GM12878 (cell line): ENCODE measurements at places on chromosomes 16 and 17. TPM values are rescaled to one million over a fixed set of nuclear protein-coding genes. Genes with fewer than 3 reads are reported as not detected.

The STAC2 gene
- polyA plus RNA-seq, result not detected in 2 replicates

The TBC1D28 gene
- not detected in 2 replicates for polyA plus RNA-seq

DNA sequence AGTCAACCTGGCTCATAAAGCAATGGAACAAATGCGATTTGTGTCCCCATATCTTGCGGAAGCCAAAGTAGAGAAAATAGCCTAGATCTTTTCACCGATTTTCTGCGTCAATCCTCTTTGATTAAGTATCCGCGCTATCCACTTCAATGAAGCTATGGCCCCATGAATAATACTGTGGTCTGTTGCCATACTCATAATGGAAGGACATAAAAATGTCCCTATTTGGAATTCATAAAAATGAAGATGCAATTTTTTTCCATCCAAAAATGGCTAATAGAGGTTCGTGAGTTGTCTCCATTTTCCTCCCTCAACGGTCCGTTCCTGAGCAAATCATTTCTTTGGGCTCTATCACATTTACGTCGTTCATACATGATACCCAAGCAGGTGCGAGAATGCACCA lies 25.4 kb upstream of the ADCY9 start:
- peaks cover 6% of the 10 kb centered on the region; the same call in 1 of the 2 replicates for H3K4me1 ChIP-seq
- no peak overlapping the region for H3K27ac ChIP-seq
- no peak for DNase-seq
- H3K27me3 ChIP-seq, result no peaks in the 10 kb centered on the region
- H3K36me3 ChIP-seq, result no peaks in the 10 kb centered on the region

DNA sequence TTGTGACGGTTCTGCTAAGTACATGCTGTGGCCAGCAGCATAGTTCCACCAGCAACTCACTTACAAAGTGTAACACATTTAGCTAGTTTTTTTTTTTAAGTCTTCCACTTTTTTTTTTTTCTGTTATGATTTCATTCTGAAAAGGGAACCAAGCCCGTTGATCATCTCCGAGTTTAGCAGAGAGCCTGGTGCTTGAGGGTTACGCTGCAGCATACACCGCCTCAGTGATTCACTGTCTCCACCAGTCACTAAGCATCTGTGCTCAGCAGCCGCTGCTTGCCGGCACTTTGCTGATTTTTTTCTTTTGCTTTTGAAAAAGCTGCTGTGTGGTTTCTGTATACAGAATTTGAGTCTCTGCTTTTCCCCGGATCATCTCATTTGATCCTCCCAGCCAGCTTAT lies 194.5 kb upstream of the CDH13 start:
- no peak overlapping the region for H3K27ac ChIP-seq
- no peaks in the 10 kb centered on the region for H3K27me3 ChIP-seq

DNA sequence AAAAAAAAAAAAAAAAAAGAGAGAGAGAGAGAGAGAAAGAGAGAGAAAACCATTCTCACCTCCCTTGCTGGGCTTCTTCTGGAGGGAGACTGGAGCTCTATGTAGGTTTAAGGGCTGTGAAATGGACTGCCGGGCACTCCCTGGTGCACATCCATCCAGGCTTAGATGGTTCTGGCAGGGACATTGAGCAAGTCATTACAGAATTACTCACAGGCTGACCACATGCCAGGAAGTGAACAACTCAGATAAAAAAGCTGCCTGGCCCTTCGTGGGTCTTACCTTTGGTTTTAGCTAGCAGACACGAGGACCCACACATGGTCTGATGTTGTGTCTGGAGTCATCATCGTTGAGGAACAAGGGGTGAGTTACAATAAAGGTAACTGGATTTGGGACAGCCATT lies 847.4 kb upstream of the EEF2KMT start:
- no peak overlapping the region for H3K27ac ChIP-seq
- no peaks in the 10 kb centered on the region for H3K36me3 ChIP-seq

GRCh38 chr16:51960931-51961330 lies 586.0 kb downstream of the TOX3 start:
- no peak for DNase-seq
- H3K36me3 ChIP-seq, result no peaks in the 10 kb centered on the region
- H3K27me3 ChIP-seq, result no peaks in the 10 kb centered on the region
- H3K4me3 ChIP-seq, result no peak overlapping the region
- no peaks in the 10 kb centered on the region for H3K4me1 ChIP-seq
- no peak overlapping the region for H3K27ac ChIP-seq

GRCh38 chr17:64269687-64270649 lies 6.9 kb upstream of the TEX2 start:
- H3K36me3 ChIP-seq, result no peaks in the 10 kb centered on the region
- H3K27me3 ChIP-seq, result no peaks in the 10 kb centered on the region
- DNase-seq, result no peak
- peaks cover 17% of the 10 kb centered on the region for H3K4me1 ChIP-seq

- H3K4me1 ChIP-seq, result no peaks in the 10 kb centered on the region
- H3K36me3 ChIP-seq, result no peaks in the 10 kb centered on the region
- no peak for DNase-seq
- no peak within 1 kb of the TSS for H3K27ac ChIP-seq
These were observed at the start of gene SPEM3 for GRCh38 chr17:7428557-7428956. SPEM3 (plus strand) TSS chr17:7428857; CDS start chr17:7428903, 46 bp downstream.

DNA sequence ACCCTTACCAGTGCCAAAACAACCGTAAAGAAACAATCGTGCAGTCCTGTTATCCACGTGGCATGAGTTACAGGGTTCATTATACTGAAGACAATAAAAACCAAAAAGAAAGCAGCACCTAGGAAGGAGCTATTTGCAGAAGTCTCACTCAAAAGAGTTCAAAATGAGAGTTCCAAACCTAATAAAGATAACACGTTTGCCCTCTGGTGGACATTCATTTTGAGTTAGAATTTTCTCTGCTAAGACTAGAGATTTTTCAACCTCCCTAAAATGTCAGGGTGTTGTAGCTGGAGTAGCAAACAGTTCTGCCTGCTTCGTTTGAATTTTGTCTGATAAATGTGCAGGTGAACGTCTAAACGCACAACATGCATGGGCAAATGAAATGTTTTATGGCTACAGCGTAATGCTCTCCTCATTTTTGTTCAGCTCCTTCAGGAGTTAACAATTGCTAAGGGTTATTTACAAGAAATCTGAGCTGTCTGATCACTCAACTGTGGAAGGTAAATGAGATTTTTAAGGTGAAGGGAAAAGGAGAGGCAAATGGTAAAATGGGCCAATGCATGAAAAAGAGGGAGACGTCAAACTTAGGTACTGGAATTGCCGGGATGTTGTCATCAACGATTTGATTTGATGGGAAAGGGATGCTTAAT lies 1067.9 kb upstream of the EEF2KMT start:
- H3K27me3 ChIP-seq, result no peaks in the 10 kb centered on the region
- no peak overlapping the region for H3K4me3 ChIP-seq
- H3K27ac ChIP-seq, result no peak overlapping the region
- DNase-seq, result no peak
- H3K36me3 ChIP-seq, result no peaks in the 10 kb centered on the region
- no peaks in the 10 kb centered on the region for H3K4me1 ChIP-seq

DNA sequence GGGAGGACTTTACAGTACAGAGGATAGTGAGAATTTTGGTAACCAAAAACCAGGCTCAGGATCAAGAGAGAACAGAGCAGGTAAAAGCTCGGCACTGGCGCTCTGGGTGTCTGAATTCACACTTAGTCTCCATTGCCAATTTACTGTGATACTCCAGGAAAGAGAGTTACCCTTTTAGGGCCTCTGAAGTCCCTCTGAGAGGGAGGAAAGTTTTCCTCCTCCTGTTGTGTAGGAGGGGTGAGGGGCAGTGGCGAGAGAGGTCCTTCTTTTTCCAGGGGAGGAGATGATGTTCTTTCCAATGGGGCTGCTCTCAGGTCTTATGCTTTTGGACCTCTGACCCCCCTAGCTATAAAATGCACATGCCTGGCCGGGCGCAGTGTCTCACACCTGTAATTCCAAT lies 5.4 kb upstream of the TNS4 start:
- H3K27me3 ChIP-seq, result no peaks in the 10 kb centered on the region
- H3K27ac ChIP-seq, result no peak overlapping the region
- no peaks in the 10 kb centered on the region for H3K4me1 ChIP-seq
- H3K36me3 ChIP-seq, result no peaks in the 10 kb centered on the region
- DNase-seq, result no peak

DNA sequence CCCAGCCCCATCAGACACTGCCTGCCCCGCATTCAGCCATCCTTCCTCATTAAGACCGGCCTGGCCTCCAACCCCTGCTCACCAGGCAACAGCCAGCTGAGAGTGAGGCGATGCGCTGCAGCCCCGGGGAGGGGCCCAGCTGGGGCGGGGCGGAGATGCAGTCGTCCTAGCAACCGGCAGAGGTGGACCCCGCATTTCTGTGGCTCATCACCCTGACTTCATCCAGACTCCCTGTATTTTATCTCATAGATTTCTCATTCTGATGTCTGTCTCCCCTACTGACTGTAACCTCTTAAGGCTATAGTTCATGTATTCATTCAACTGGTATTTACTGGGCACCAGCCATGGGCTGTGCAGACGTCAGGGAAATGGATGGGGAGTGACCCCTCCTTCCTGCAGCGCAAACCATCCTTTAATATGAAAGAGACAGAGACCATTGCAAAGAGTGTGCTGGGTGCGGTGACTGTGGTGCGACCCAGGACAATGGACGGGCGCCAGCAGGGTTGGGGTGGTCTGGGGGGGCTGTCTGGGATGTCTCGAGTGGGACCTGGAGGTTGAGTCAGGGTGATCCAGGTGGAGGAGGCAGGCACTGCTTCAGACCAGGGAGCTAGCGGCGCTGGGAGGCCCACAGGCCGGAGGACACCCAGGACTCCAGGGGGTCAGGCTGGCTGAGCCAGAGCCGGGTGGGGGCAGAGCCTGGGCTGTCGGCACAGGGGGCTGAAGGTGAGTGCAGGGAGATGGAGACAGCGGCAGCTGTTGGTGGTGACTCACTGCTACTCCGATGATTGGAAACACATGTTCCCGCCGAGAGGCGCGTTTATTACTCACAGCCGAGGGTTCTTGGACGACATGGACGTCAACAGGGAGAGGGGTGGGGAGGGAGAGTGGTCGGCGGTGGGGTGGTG lies 10.5 kb upstream of the TIMP2 start:
- no peak overlapping the region for H3K4me3 ChIP-seq
- DNase-seq, result no peak
- H3K27ac ChIP-seq, result no peak overlapping the region
- no peaks in the 10 kb centered on the region; the same call in 1 of the 2 replicates for H3K27me3 ChIP-seq
- H3K4me1 ChIP-seq, result peaks cover 3% of the 10 kb centered on the region; the same call in 1 of the 2 replicates

DNA sequence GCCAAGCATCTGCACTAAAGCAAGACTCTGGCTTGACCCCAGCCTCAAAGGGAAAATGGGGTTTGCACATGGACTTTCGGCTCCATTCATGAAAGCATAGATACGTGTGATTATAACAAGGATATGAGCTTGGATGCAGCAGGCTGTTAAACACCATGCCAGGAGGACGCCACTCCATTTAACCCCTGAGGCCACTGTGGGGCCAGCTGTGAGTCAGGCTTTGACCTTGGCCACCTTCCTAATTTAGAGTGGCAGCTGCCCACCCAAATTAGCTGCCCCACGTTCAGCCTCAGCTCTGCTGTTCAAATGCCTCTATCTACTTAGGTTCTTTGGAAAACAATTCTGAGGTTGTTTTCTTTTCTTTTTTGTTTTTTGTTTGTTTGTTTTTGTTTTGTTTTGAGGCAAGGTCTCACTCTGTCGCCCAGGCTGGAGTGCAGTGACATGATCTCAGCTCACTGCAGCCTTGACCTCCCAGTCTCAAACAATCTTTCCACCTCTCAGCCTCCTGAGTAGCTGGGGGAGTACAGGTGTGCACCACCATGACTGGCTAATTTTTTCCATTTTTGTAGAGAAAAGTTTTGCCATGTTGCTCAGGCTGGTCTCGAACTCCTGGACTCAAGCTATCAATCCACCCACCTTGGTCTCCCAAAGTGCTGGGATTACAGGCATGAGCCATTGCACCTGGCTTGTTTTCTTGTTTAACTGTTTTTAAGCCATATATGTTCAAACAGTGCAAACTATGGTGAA lies 23.2 kb upstream of the KIFC3 start:
- H3K27me3 ChIP-seq, result no peaks in the 10 kb centered on the region
- H3K27ac ChIP-seq, result no peak overlapping the region
- H3K4me1 ChIP-seq, result no peaks in the 10 kb centered on the region
- H3K4me3 ChIP-seq, result no peak overlapping the region

DNA sequence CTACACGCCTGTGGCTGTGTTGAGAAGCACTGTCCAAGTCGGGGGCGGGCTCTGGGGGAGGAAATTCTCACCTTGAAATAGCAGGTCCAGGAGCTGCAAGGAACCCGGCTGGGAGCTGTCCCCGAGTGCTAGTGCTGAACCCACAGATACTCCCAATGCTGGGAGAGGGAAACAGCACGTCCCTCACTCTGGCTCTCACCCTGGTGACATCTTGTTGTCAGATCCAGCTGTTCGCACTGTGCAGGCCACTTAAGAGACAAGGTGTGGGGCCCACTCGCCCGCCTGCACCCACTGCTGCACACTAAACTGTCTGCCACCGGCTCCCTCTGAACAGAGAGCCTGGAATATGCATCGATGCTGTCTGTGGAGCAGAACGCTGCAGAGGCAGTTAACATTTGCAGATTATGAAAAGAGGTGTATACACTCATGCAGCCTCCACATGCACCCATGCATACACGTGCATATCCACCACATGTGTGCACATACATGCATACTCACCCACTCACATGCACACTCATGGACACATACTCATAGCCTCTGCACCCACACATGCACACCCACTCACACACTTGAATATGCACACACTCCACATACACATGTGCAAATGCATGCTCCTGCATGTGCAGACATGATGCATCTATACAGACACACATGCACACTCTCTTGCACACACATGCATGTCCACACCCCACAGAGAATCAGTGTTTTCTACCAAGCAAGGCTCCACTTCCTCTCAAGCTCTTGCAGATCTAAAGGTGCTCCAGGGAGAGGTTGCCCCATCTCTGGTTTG lies 42.0 kb downstream of the MGAT5B start:
- no peaks in the 10 kb centered on the region for H3K4me1 ChIP-seq
- no peak for DNase-seq
- no peak overlapping the region for H3K27ac ChIP-seq
- no peaks in the 10 kb centered on the region for H3K36me3 ChIP-seq
- H3K27me3 ChIP-seq, result no peaks in the 10 kb centered on the region

GRCh38 chr17:48528153-48528935 lies 2.5 kb downstream of the HOXB1 start:
- no peaks in the 10 kb centered on the region for H3K36me3 ChIP-seq
- H3K4me3 ChIP-seq, result no peak overlapping the region
- H3K27me3 ChIP-seq, result 0 out of 2 replicates have a peak, but pooled peaks cover 3% of the 10 kb centered on the region
- no peaks in the 10 kb centered on the region for H3K4me1 ChIP-seq
